NCI-H2107 (cell line): ENCODE measurements at places on chromosomes 16 and 17.

- no peak for DNase-seq
Observed at GRCh38 chr17:50072130-50072529, 16.2 kb downstream of the ITGA3 start.

DNA sequence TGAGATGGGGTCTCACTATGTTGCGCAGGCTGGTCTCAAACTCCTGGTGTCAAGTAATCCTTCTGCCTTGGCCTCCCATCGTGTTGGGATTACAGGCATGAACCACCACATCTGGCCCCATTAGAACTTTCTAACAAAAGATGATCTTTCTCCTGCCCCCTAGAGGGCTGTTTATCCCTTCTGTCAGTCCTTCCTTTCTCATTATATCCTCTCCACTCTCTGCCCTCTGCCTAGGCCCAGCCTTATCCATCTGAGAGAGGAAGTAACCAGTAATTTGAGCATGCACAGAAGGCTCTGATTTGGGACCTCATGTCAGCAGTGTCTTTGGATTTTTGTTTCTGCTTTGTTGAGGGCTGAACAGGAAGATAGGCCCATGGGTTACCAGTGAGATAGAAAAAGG lies 4.4 kb upstream of the DHX40 start:
- no peak for DNase-seq

DNA sequence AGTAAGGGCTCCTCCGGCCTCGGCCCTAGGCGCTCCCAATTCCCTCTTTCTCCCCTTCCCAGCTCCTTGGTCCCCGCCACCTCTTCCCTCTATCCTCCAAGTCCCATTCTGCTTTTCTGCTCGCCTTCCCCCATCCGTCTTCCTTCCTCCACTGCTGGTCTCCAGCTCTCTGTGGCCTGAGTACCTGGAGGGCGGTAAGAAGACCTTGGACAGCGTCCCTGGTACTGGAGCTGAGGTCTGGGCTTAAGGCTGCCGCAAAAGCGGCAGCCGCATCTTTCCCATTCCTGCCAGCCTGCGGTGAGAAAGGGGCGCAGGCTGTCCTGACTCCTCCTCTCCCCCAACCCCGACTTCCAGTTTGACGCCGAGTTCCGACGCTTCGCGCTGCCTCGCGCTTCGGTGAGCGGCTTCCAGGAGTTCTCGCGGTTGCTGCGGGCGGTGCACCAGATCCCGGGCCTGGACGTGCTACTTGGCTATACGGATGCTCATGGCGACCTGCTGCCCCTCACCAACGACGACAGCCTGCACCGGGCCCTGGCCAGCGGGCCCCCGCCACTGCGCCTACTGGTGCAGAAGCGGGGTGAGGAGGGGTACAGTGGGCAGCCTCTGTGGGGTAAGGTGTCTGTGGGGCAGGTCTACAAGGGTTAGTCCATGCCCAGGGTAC lies 471 bp downstream of the PARD6A start:
- no peak for DNase-seq

DNA sequence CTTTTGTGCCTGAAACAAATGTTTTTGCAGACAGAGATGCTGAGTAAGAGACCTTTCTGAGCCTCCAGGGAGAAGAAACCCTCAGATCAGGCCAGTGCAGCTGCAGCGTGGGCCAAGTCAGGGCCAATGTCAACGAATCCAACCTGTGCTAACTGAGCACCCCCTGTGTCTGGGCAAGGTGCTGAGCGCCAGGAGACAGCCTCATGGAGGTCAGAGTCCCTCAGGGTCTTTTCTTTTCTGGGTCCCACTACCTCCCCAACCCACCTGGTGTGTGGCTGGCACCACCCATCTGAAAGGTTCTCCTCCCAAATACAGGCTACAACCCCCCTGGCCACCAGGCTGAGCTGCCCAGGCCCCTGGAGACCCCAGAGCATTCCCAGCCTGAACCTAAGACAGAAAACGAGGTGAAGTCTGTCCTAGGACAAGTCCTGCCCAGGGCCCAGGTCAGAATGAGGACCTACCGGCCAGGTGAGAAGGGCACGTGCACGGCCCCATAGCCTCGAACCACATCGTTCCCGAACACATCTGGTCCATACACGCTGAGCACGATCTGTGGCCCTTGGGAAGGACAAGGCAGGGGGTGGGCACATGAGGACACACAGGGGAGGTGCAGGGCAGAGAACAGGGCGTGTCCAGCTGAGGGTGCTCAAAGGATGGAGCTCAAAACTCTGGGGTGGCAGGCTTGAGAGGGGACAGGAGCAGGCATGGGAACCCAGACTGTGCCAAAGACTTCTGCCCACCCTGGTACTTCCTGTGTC lies 15.0 kb downstream of the B9D1 start:
- no peak for DNase-seq

DNA sequence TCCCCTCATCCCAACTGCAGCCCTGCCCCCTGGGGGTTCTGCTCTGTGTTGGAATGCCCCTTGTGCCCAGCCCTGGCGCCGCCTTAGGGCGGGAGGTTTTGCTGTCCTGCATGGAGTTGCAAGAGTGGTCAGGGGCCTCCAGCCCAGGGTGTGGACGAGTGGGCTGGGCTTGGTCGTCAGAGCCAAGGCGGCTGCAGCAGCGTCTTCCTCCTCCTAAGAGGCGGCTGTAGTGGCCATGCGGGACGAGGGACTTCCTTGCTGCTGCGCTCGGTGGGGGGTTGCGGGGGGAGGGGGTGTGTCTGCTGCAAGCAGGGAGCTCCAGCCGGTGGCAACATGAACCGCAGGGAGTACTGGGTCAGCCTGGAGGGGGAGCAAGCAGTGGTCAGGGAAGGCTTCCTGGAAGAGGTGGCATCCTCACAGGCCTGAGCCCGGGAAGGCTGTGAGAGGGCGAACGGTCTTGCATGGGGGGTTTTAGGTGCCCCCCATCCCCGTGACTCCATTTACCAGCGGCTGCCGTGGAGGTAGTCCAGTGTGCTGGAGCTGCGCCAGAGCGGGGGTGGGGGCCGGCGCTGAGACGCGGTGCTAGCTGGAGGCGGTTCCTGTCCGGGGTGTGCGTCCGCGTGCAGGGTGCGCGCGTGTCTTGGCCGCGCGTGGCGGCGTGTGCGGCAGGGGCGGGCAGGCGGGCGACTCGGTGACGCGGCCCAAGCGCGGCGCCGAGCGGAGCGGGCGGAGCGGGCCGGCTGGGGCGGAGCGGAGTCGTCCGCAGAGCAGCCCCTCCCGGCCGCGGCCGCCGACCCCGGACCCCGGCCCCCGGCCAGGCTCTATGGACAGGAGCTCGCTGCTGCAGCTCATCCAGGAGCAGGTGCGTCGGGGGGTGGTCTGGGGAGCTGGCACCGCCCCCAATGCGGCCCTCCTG lies at the start of gene RHBDL1:
Gene RHBDL1, plus strand, starts transcription at position 704 of the 916 bp plus-strand sequence. Its CDS starts 120 bp downstream, at position 824.
- DNase-seq, result no peak

DNA sequence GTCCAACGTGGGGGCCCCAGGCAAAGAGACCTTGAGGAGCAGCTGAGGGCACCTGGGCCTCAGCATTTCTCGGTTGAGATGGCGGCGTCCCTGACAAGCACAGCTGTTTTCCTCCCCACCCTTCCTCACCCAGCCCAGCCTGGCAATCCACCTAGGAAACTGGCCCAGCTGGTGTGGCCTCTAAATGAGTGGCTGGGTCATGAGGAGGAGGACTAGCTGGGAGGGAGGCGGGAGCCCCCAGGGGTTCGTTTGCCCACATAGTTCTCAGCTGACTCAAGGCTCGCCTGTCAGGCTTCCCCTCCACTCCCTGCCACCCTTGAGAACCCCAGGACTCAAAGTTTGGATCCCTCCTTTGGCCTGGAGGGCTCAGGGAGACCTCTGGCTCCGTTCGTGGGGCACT lies 5.9 kb downstream of the RNF222 start:
- no peak for DNase-seq
